ENCODE measurements at places on chromosomes 11 and 22. TPM values are rescaled to one million over a fixed set of nuclear protein-coding genes. Genes with fewer than 3 reads are reported as not detected.

- H3K36me3 ChIP-seq = no peaks in the 10 kb centered on the region
- H3K27ac ChIP-seq = no peak overlapping the region
- H3K27me3 ChIP-seq = no peaks in the 10 kb centered on the region
- peaks cover 8% of the 10 kb centered on the region for H3K4me1 ChIP-seq
Measured at GRCh38 chr11:115126515-115127208, 377.6 kb downstream of the CADM1 start.

DNA sequence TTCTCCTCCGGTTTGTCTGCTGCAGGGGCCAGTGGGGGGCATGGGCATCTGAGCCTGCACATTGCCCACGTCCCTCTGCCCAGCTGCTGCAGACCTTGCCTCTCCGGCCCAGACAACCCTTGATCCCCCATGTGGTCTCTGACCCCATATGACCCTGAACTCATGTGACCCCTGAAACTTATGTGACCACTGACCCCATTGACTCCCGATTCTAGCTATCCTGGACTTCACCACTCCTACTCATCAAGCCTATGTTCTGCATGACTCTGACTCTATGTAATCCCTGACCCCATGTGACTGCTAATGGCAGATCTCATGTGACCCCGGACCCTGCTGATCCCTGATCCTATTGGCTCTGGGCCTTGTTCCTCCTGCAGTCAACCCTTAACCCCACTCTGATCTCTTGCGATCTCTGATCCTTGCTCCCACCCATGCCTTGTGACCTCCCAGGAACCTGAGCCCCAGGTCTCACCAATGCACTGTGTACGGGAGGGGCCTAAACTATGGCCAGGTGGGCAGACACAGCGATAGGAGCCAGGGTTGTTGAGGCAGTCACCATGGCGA is 5.7 kb downstream of the LTBP3 start:
- H3K27me3 ChIP-seq = peaks cover 16% of the 10 kb centered on the region
- no peak for DNase-seq
- H3K4me3 ChIP-seq = no peak overlapping the region
- H3K27ac ChIP-seq = no peak overlapping the region
- peaks cover 14% of the 10 kb centered on the region for H3K4me1 ChIP-seq

GRCh38 chr11:87560352-87560751 is 522.6 kb downstream of the TMEM135 start:
- H3K27me3 ChIP-seq = no peaks in the 10 kb centered on the region
- DNase-seq = no peak
- no peak overlapping the region for H3K4me3 ChIP-seq
- no peak overlapping the region for H3K27ac ChIP-seq

DNA sequence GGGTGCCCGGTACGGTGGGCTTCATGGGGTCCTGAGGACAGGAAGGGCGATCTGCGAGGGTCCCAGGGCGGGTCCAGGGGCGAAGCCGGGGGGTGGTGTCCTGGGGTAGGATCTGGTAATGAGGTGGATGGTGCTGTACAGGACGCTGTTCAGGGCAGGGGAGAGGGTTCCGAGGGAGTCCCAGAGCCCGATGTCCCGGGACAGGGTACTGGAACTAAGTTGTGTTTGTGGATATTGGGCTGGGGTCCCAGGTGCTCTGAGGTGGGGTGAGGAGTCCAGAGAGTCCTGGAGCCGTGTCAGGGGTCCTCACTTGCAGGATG is 426 bp downstream of the LZTR1 start:
- peaks cover 4% of the 10 kb centered on the region for H3K4me1 ChIP-seq
- H3K27ac ChIP-seq = no peak overlapping the region
- no peak for DNase-seq
- no peaks in the 10 kb centered on the region for H3K27me3 ChIP-seq
- H3K36me3 ChIP-seq = peaks cover 2% of the 10 kb centered on the region

GRCh38 chr11:587978-588380 is 11.7 kb downstream of the PHRF1 start:
- H3K27me3 ChIP-seq = no peaks in the 10 kb centered on the region
- no peak for DNase-seq
- H3K27ac ChIP-seq = no peak overlapping the region
- no peak overlapping the region for H3K4me3 ChIP-seq
- H3K4me1 ChIP-seq = no peaks in the 10 kb centered on the region

- H3K27ac ChIP-seq = no peak overlapping the region
- H3K4me1 ChIP-seq = no peaks in the 10 kb centered on the region
- H3K4me3 ChIP-seq = no peak overlapping the region
- no peaks in the 10 kb centered on the region for H3K27me3 ChIP-seq
Measured at GRCh38 chr11:61111786-61112517, 9.7 kb downstream of the CD5 start.

DNA sequence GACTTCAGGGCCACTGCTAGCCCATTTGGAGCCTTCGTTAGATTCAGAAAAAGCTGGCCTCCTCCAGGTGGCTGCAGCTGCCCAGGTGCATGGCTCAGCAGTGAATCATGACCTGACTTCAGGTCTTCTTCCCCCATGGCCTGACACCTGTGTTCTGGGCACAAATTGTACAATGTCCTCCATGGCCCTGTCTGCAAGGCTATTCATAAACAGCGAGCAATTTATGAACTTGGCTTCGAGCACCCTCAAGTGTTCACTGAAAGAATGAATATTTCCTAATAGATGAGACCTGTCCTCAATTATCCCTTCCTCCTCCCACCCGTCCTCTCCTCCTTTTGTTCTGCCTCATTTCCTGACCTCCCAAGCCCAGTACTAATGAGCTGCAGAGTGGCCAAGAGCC is 12.2 kb upstream of the VPS37C start:
- no peak overlapping the region for H3K4me3 ChIP-seq
- no peaks in the 10 kb centered on the region for H3K36me3 ChIP-seq

- H3K27ac ChIP-seq = no peak overlapping the region
- H3K4me3 ChIP-seq = no peak overlapping the region
- no peaks in the 10 kb centered on the region for H3K36me3 ChIP-seq
- H3K4me1 ChIP-seq = no peaks in the 10 kb centered on the region
- DNase-seq = peak; percentile 55
Measured at GRCh38 chr22:50731811-50732624, 6.0 kb upstream of the ACR start.

SGSM1 gene
- total RNA-seq = 0.25 TPM

FIBIN gene
- 1.8 TPM for total RNA-seq

- no peaks in the 10 kb centered on the region for H3K27me3 ChIP-seq
- no peak overlapping the region for H3K4me3 ChIP-seq
- DNase-seq = no peak
- H3K4me1 ChIP-seq = no peaks in the 10 kb centered on the region
- no peak overlapping the region for H3K27ac ChIP-seq
Measured at GRCh38 chr11:12922418-12922817, 86.7 kb upstream of the RASSF10 start.

Measured in cardiac muscle cell (in vitro differentiated cells and primary cell).